ENCODE measurements at places on chromosomes 5 and 9.

DNA sequence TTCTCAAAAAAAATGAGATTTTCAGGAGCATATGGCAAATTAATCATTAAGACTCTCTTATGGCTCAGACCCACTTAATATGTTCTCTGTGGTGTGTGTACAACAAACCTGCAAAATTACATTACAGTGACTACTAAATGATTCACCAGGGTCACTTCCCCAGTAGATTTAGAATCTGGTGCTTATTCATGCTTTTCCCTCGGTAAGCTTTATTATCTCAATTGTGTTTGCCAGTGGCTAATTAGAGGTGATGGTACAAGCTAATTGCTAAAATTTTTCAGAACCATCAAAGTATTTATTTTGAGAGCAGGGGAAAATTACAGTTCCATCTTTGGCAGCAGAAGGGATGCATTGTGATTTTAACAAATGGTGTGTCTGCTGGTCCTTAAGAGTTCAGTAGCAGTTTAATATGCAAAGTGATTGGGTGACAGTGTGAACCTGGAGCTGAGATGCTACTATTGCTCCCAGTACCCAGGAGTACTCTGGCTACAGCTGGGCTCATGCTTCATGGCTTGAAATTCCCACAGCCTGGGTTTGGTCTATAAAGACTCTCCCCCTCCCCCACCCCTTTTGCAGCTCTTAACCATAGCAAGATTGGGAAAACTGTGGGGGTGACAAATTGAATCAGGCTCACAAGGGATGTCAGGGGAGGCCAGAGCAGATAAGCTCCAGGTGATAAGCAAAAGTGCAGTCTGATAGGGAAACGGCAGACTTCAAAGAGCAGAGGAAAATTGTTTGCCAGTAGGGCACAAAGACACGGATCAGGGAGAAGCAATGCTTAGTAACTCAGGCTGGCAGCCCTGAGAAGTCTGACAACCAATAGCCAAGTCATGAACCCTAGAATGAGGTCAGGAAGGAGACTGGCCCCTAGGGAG is 92.8 kb upstream of the RAD23B start:
- no peak for DNase-seq

DNA sequence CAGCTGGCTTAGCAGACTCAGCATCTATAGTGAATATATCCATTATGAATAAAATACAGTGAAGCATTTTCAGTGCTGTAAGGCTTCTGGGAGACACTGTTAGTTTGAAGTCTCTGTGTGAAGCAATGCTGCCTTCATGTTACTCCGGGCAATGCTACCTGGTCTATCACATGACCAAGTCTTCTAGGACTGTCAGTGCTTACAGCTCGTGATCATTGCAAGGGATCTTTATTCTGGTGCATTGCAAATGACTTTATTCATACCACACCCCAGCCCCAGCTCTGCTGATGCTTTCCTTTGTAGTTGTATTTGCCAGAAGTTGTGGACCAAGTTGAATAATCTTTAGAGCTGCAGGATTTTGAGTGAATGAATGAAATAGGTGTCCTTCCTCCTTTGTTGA is 21.9 kb upstream of the NDFIP1 start:
- DNase-seq, result no peak

DNA sequence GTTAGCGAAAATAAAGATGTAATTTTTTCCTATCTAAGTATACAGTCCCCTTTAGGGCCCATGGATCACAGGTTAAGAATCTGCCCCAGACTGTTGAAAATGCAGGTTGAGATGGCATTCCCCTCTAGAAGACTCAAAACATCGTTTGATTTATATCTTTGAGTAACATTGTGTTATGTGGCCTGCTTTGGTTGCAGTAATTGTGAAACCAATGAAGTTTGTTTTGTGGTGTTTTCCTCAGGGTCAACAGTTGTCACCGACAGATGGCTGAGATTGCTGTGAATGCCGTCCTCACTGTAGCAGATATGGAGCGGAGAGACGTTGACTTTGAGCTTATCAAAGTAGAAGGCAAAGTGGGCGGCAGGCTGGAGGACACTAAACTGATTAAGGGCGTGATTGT is 7.8 kb downstream of the CCT5 start:
- no peak for DNase-seq

DNA sequence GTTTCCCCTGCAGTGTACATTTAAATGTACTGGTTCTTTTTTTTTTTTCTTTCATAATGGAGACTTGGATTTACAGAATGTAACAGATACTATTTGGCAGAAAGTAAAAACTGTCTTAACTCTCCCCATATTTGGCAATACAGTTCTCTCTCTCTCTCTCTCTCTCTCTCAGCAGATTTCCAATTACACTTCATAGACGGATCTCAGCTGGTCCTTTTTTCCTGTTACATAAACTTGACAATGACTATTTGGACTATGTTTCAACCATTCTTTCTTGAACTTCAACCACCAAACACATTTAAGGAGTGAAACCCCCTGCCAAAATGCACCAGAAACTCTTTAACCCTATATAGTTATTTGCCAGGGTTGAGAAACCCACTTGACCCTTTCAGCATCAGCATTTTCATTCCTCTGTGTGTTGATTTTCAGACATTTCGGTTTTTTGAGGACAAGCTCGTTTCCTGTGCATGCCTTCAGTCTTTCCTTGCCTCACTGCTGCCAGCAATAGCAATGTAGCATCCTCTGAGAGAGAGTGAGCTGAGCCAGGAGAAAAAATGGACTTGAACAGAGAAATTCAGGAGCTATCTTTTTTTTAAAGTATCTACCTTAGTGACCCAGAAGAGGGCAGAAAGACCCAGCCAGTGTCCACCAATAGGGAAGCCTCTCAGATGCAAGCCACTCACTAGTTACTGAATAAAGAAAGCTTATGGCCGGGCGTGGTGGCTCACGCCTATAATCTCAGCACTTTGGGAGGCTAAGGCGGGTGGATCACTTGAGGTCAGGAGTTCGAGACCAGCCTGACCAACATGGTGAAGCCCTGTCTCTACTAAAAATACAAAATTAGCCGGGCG is 26.0 kb upstream of the GNA14 start:
- no peak for DNase-seq

DNA sequence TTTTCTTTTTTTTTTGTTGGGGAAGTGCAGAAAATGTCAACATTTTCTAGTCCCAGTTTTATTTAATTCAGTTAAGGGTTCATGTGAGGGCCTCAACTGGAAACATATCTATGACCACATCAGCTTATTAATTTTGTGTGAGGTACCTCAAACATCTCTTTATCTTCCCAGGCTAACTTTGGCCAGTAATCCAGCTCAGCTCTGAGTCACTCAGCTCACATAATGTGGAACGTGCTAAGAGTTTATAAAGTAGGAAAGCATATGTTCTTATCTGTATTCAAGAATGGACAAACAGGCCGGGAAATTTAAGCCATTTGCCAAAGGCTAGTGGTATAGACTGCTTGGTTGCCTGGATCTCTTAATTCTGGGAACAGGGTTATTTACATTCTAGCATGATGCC is 118.4 kb downstream of the INSYN2B start:
- no peak for DNase-seq

DNA sequence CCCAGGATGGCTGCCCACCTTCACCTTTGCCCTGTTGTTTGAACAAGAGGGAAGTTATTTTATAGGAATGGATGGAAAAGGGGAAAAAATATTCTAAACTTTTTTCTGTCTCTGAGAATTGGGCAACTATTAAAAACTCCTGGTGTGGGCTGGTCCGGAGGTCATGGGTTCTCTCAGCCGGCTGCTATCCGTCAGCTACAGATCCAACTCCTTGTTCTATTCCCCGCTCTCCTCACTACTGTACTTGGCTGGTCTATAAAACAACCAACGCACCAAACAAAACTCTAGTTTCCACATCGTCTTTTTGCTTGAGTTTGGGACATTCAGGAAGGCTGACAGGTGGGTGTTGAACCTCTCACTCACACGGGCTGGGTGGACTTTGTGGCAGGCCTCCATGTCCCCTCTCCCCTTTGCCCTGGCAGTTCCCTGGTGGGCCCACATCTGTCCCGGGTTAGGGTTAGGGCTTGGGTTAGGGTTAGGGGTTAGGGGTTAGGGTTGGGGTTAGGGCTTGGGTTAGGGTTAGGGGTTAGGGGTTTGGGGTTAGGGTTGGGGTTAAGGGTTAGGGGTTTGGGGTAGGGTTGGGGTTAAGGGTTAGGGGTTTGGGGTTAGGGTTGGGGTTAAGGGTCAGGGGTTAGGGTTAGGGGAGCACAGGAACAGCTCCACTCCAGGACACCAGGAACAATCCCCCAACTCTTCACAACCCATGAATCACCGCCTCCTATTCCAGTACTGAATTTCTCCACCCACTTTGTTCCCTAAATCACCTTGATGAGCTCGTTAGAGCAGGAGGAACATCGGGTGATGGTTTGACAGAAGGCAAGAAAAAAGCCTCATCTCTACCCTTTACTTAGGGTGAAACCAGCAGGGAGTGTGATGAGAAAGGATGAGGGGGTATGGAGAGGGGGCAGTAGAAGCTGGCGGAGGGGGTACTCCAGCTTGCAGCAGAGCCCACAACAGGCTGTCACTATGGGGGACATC is 302.1 kb upstream of the IRX4 start:
- no peak for DNase-seq

DNA sequence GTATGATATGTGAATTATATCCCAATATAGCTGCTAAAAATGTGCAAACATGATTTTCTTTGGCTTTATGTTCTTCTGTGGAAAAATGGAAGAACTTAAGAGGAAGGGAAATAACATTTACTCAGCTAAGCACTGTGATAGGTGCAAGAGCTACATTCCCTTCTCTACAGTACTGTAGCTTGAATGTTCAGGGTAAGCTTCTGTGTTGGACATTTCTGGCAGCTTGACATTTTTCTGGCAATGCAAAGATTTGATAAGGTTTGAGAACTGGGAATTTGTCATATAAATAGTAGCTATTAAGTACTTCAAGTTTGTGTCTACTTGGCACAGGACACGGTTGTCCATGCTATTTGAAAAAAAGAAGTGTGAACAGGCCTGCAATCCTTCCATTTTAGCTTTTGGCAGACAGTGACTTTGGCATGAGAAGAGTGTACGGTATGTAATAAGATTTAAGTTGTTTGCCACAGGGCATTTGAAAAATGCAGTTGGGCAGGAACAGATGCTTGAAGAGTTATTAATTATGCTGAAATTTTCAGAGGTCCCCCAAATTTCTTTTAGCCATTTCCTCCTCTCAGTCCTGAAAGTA is 77.6 kb downstream of the KIF4B start:
- DNase-seq, result no peak

DNA sequence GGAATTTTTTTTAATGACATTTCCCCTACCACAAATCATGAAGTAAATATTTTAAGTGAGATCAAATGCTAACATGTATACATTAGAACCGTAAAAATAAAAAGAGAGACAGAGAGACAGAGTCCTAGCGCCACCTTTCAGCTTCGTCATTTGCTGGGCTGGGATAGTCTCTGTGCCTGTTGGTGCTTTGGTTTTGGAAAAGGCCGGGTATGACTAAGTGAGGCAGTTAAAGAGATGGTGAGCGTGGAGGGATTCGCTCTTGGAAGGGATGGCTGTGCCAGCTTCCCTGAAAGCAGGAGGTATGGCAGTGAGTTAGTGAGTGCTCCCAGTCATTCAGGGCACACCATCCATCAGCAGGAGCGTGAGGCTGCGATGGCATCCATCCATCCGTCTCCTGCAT is 729.6 kb upstream of the WWC1 start:
- no peak for DNase-seq

DNA sequence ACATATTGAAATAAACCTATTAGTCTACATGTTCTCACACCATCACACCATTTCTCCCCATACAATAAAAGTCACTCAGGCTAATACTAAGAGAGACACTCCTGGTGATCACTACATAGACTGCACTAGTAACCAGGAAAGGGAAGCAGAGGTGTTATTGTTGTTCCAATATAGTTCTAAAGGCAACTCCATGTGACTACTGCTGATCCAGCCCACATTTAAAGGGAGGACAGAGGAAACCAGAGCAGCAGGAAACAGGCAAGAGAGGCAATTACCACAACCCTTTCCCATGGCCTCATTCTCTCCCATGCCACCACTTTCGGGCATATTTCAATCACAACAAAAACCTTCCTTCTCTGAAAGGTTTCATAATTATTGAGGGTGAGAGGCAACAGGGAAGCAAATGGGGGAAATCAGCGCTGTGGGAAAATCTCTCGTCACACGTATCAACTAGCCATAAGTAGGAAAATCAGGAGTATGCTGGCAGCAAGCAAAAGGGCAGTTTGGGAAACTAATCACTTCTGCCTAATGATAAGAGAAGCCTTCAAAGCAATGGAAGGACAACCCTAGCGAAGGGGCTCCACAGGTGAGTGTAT is 1.8 kb downstream of the UBAP2 start:
- no peak for DNase-seq

- no peak for DNase-seq
Measured at GRCh38 chr5:139641116-139642080, 6.8 kb upstream of the CXXC5 start.

DNA sequence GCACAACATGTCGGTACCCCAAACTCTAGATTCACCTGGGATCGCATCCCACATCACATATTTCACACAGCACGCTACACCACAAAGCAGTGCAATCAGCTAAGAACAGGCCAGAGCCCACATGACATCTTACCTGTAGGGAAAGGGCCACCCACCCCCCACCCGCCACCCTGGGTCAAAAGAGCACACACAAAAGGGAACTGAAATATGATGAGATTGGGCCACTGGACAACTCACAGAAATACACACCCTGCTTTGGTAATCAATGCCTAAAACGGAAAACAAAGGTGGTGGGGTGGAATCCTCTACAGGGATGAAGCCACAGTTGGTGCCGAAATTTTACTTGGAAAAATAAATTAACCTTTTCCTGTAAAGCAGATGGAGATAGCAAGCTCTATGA is 13.1 kb downstream of the RETREG1 start:
- no peak for DNase-seq

DNA sequence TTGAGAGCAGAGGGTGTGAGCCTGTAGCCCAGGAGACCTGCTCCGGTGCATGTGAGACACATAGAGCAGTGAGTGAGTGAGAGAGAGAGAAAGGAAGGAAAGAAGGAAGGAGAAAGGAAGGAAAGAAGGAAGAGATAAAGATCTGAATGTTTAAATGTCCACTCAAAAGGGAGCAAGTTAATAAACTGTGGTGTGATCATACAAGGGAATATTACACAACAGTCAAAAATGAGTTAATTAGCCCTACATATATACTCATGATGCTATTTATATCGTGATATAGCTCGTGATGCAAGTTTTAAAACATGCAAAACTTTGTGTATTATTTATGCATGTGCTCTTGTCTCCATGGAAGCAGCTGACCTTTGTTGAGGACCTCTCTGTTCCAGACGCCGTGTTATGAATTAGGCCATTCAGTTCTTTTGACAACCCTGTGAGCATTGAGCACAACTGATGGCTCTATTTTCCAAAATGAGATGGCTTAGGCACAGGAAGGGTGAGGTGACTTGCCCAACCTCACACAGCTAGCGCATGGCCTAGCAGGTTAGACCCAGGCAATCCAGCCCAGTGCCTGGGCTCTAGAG is 70.6 kb downstream of the HMCN2 start:
- DNase-seq, result no peak

DNA sequence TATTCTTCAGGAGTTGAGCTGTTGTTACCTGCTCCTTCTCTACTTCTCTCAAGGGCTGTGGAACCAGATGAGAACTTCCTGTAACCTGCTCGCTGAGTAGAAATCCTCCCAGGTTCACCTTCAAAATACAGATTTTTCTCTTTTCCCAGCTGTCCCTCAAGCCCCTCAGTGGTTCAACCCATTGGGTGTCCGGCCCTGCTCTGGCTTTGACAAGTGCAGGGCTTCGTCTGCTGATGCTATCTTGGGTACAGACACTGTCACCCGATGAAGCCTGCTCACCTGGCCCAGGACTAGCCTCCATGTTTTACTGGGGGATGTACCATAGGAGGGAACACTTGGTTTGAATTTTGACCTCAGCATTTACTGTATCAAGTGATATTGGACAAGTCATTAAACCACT is 490.4 kb downstream of the IRX1 start:
- DNase-seq, result no peak
